ENCODE measurements at places on chromosomes 5 and 9. TPM values are rescaled to one million over a fixed set of nuclear protein-coding genes. Genes with fewer than 3 reads are reported as not detected.

ZNF483 gene
- 21.8 TPM for total RNA-seq

FBP2 gene
- total RNA-seq = not detected

GRIN1 gene
- total RNA-seq = not detected

TRPM6 gene
- 3.6 TPM for total RNA-seq

PCDHB15 gene
- 10.9 TPM for total RNA-seq

HACD4 gene
- total RNA-seq = 6.8 TPM

IFNA21 gene
- total RNA-seq = not detected

PIP5KL1 gene
- total RNA-seq = 3.0 TPM

NUTM2G gene
- total RNA-seq = not detected
